ENCODE measurements at places on chromosomes 11 and 22.

DNA sequence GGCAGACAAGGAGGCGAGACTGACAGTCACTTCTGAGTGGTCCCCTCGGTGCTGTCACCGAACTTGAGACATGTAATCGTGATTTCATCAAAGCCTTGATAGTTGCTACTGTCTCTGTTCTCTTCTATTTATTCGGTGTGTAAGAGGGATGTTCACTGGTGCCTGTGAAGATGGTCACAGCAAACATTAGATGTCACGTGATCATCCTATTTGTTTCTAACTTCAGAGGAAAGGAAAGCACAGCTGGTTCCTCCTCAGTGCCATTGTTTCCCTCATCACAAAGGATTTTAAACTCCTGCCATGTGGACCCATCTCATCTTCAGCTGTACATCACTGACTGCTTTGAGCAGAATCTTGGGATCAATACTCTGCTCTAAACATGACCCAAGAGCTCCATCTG is 73.1 kb upstream of the CLMP start:
- no peak for DNase-seq

- DNase-seq = no peak
These were observed 9.5 kb downstream of the WNT11 start for GRCh38 chr11:76196849-76197248.

- DNase-seq = no peak
These were observed 44.0 kb downstream of the PARVA start for GRCh38 chr11:12421386-12421785.

DNA sequence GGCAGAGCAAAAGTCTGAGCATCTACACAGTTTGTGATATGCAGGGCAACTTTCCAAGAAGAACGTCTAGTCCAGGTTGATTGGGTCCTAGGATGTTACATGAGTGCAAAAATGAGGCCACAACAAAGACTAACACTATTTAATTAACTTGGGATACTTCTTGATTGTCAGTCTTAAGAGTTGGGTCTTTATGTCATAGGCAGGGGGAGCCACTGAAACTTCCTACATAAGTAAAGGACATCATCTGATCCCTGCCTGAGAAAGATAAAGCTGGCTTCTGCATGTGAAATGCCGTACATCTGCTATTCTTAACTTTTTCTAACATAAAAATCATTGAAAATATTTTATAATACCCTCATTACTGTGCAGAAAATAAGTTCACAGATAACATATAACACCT is 525.5 kb downstream of the NTM start:
- DNase-seq = no peak

DNA sequence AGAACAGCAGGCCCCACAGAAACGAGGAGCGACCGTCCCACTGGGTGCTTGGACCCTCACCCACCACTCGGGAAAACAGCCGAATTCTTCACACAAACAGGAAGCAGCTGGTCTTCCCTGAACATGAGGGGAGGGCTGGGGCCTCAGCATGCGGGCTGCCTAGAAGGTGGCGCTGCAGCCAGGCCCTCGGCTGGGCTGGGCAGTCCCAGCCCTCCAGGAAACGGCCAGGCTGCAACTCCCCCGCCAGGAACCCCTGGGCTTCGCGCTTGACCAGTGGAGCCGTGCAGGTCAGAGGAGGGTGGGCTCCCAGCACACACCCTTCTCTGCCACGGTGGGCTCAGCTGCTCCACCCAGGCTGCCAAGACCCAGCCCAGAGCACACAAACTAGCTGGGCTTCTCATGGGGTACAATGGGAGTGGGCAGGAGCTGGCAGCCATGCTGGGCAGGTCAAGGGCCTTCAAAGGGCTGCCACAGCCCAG is 29.6 kb downstream of the IGF2 start:
- no peak for DNase-seq

- DNase-seq = no peak
These were observed 378.8 kb downstream of the DYNC2H1 start for GRCh38 chr11:103488031-103488461.

- DNase-seq = no peak
These were observed 257.4 kb upstream of the DDI1 start for GRCh38 chr11:103779054-103779453.

- DNase-seq = no peak
These were observed 35.7 kb downstream of the NECTIN1 start for GRCh38 chr11:119693253-119693815.

DNA sequence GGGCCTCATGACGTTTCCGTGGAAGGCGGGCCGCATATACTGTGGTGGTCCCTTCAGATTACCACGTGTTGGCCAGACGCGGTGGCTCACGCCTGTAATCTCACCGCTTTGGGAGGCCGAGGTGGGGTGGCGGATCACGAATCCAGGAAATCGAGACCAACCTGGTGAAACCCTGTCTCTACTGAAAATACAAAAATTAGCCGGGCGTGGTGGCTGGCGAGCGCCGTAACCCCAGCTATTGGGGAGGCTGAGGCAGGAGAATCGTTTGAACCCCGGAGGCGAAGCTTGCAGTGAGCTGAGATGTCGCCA is 853 bp upstream of the DENND6B start:
- DNase-seq = no peak

All from stimulated activated CD4-positive, alpha-beta T cell treated with anti-CD3 and anti-CD28 coated beads, TNF-alpha, amount 100 ng/mL, for 48 hours (primary cell).